Iris pigment epithelial cell (primary cell): ENCODE measurements at places on chromosomes 11 and 22.
A peak's percentile ranks its signal among the peaks of the same experiment; 100 is the strongest.

- DNase-seq: peak; percentile 86
Measured at GRCh38 chr11:65471447-65471891, 27.4 kb upstream of the MALAT1 start.

DNA sequence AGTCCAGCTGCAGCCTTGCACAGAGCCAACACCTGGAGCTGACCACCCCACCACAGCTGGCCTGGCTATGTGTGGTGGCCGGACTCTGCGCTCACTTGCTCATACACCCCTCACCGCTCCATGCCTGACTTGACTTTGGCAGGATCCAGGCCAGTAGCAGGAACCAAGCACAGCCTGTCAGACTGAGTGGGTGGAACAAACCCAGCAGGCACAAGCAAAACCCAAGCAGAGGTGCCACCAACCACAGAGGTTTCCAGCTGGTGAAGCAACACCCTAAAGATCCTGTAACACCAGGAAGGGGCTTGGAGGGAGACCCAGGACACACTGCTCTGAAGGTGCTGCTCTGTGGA is 44.9 kb upstream of the WNT11 start:
- no peak for DNase-seq

DNA sequence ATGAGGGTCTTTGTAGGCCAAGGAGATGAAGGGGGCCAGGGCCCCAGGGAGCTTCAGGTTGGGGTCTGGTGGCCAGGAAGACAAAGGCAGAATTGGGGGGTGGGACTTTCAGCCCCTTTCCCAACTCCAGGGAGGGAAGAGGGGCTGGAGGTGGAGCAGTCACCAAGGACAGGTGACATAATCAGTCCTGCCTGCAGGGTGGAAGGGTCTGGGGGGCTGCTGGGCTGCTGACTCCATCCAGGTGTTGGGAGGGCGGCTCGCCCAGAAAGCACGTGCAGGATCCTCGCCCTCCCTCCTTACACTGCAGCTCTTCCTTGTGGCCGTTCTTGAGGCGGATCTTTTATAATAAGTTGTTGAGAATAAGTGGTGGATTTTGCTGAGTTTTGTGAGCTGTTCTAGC is 1491.1 kb downstream of the TBC1D22A start:
- no peak for DNase-seq

DNA sequence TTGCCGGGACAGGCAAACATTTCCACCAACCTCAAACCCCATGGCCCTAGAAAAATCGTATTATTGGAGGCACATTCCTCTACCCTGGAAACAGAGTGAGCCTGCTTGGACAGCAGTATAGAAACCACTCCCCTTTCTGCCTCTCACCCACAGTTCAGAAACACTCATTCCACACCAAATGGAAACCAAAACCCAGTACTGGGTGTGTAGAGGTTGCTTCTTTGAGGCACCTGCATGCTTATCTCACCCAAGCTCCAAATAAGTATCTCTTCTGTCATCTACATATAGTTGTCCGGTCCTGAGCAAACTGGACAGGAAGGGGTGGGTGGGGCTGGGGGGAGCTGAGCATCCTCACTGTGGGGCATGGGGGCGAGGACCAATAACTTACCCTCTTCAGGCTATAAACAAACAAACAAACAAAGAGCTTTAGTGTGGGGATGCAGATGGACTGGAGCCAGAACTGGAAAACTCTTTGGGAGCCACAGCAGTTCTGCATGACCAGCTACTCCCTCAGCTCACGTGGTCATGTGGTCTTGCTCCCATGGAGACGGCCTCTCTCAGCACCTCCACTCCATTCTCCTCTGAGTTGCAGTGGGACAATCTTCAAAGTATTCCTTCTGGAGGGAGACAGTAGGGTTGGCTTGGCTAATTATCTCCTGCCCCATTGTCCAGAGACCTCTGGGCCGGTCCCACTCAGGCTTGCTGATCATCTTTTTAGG is 1.0 kb upstream of the PLAAT2 start:
- no peak for DNase-seq

GRCh38 chr11:105838668-105839384 is 183.2 kb downstream of the MSANTD4 start:
- peak; percentile 74 for DNase-seq

- DNase-seq: no peak
Measured at GRCh38 chr11:12109591-12110196, 696 bp upstream of the MICAL2 start.

- DNase-seq: peak; percentile 85
Measured at GRCh38 chr11:27468209-27468994, 4.2 kb downstream of the LGR4 start.

GRCh38 chr22:17784776-17785175 is 10.5 kb upstream of the BID start:
- no peak for DNase-seq

GRCh38 chr11:34445956-34446355 is 7.2 kb downstream of the CAT start:
- no peak for DNase-seq

DNA sequence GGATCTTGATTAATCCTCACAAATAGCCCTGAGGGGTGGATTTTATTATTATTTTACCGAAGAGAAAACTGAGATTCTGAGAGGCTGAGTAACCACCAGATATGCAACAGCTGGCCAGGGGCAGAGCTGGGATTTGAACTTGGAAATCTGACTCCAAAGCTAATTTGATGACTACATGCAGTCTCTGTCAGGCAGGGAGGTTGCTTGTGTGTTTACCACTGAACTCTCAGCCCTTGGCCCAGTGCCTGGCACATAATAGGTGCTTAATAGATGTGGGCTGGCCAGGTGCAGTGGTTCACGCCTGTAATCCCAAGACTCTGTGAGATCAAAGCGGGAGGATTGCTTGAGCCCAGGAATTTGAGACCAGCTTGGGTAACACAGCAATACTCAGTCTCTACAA is 121.7 kb upstream of the CRYBB3 start:
- no peak for DNase-seq

DNA sequence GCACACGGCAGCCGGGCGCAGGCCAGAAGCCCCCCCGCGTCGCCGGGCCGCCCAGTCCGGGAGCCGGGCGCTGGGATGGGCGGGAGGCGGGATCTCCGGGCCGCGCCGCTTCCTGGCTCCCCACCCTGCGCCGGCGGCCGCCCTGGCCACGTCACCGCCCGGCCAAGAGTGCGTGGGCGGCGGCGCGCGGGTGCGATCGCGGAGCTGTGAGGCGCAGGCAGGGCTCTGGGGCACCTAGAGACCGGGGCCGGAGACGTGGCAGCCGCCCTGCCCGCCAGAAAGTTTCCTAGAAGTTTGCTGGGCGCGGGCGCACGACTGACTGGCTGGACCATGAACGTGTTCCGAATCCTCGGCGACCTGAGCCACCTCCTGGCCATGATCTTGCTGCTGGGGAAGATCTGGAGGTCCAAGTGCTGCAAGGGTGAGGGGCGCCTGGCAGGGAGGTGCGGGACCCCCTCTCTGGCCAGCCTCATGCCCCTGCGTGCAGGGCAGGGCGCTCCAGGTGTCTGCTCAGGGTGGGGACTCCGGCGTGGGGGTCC is at the start of gene KDELR3:
Gene KDELR3, plus strand, starts transcription at position 193 of the 539 bp plus-strand sequence. Its CDS starts 138 bp downstream, at position 331.
- DNase-seq: peak; percentile 76

GRCh38 chr22:38927033-38927781 is 30.2 kb upstream of the APOBEC3A start:
- DNase-seq: peak; percentile 56

DNA sequence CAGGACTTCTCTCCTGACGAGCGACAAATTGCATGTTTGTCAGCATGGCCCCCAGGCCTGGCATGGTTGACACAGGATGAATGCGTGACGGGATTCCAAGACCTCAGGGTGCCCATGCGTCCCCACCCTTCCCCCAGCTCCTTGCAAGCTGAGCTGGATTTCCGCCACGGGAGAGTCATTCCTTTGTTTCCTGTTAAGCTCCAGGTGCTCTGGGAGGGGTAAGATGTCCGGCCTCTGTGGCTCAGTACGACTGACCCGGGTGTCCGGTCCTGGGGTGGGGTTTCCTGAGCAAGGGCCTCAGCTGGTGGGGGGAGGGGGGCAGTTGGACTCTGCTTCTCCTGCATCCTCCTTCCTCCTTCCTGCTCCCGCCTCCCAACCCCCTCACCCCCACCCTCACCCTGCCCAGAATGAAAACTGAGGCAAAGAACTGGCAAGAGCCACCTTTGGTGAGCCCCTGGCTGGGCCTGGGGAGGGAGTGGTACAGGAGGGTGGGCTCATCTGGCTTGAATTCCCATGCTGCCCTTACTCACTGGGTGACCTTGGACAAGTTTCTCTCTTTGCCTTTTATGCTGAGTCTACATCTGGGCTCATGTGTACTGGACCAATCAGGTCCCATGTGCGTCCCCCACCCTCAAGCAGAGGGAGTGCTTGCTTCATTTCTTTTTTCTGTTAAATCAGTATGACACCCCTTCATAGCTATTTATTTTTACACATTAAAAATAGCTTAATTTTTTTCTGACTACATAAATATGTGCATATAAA is 2.5 kb downstream of the CDC42EP2 start:
- peak; percentile 71 for DNase-seq

- DNase-seq: no peak
Measured at GRCh38 chr22:49380828-49381114, 446.9 kb downstream of the BRD1 start.

DNA sequence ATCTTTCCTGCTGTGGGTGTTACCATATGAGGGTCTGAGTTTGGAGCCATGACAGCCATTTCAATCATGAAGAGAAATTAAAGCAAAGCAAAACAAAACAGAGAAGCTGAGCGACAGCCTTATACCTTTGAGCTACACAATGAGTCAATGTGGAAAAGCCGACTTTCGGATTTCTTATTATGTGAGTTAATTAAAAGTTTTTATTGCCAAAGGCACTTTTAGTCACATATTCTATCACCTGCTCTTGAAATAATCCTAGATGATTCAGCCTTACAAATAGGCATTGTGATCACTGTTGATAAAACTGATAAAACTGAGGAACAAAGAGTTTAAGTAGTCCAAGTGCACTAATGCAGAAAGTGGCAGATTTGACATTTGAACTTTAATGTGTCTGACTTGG is 381.9 kb upstream of the TENM4 start:
- no peak for DNase-seq

DNA sequence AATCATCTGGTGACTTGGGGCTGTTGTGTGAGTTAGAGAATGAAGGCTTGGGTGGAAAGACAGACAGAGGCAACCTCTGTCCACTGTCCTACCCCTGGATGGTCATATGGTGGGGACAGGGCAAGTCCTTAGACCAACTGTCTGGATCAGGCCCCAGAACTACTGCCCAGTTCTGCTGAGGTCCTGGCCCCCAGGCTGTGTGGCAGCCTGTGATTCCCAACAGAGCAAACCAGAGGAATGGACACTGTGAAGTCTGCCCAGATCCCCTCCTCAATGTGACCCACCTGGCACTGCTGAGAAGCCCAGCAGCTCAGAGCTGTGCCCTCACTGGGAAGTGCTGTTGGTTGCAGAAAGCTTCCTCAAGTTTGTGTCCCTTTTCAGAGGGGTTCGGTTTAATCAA is 69.0 kb downstream of the GGTLC2 start:
- DNase-seq: no peak

DNA sequence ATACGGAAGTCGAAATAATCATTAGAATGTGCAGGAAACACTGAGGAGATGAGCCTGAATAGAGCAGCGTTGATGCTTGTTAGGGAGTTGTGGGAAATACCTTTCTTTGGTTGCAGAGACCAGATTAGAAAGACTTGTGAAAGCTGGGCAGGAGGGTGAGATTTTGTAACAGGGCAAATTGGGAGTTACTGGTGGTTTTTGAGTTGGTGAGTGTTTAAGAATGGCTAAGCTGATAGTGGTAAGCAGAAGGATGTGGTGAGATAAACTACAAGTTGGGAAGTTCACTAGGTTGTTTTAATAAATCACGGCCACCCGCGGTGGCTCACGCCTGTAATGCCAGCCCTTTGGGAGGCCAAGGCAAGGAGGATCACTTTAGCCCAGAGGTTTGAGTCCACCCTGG is 34.4 kb downstream of the MCAM start:
- DNase-seq: no peak

DNA sequence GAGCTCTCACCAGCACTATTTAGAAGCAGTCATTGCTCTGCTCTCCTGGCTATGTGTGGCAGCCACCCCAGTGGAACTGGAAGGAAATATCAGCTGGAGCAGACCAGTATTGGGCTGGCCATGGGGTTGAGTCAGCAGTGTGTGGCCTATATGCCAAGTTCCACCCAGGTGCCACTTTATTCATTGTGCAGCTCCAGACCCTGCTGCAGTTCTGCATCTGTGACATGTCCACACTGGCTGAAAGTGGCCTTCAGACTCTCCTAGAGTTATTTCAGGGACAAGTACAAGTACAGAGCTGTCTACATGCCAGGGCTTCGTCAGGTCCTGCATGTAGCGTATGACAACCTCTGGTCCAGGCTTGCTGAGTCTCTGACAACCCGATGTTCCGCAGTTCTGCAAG is 55.2 kb downstream of the CABIN1 start:
- no peak for DNase-seq

DNA sequence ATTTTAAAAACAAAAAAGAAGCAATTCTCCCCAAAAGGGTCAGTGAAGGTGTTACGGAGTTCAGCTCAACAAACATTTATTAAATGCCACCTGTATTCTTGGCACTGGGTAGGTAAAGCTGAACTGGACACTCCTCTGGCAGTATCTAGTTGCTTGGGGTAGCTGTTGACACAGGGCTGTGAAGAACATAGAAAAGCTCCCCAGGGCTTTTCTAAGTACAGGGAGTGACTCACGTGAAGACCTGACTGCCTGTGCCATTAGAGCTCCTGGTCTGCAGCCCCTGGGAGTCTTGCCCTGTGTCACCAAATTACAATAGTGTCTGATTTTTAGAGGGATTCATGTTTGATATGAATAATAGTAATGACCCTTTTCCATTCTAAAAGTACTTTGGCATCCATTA is 43.6 kb downstream of the COA4 start:
- no peak for DNase-seq

GRCh38 chr11:80024119-80024518 is 583.3 kb upstream of the TENM4 start:
- no peak for DNase-seq

- DNase-seq: no peak
Measured at GRCh38 chr11:65043881-65044501, 3.0 kb downstream of the SAC3D1 start.
